ENCODE measurements at places on chromosomes 3 and 15.

- no peak for DNase-seq
Observed at GRCh38 chr3:113018536-113019181, 27.9 kb downstream of the GTPBP8 start.

DNA sequence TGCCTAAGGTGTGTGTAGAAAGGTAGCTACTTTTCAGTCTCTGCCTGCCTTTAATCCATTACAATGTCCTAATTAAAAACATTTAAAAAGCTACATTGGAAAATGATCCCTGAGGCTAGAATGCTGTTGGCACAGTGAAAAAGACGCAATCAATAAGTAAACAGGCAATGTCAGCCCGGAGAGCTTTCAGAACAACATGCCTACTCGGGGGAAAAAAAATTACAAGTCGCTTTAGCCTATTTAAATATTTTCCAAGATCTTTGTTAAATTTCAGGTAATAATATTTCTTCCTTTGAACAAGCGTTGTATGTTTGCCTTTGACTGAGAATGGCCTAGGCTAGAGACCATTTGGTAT, 46.6 kb upstream of the CD47 start:
- no peak for DNase-seq

DNA sequence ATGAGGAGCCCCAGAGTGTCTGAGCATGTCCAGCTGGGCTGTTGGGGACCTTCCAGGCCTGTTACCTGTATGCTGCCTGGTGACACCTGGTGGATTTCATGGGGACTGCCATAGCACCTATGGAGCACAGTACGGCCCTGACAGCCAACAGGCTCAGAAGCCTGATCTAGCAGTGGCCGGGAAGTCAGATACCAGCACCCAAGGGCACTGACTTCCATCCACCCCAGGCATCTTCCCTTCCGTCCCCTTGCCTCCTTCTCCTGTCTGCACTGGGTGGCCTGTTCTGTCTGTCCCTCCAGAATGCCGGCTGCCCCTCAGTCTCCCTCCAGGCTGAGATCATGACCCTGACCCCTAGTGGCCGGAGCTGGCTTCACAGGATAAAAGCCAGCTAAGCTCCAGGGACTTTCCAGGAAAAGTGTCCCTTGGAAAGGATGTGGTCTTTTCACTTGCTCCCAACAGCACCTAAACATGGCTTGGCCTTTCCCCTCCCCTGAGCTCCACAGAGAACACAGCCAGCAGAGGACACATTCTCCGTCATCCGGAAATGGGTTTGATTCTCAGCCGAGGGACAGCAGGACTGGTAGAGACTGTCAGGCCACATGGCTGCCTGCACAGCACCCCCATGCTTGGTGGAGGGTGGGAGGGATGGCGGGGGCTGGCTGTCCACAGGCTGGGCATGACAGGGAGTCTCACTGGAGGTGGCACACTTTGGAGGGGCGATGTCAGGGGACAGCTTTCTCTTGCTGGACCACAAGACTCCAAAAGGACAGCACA, 9.5 kb downstream of the RPS17 start:
- DNase-seq, result peak; percentile 78

- no peak for DNase-seq
Observed at GRCh38 chr3:67875858-67876257, 221.4 kb upstream of the SUCLG2 start.

DNA sequence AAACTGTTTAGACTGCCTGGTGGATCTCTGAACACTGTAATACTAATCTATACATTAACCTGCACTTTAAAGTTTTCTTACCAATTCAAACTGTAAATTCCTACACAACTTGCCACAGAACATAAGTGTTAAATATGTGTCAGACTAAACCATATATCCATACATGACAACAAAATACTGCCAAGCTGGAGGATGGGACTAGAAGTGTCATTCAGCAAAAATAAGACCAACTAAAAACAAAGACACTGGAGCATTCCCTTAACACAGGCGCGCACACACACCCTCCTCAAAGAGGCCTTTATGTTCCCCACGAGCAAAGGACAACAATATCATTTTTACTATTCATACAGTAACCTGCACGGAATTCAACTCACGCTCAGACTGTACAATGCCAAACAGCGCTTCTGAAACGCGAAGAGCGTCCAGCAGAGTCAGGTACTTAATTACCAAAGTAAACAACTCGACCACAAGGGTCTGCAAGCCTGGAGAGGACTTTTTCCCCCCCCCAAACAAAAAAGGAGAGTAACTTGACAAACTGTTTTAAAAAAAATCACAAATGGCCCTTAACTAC, 1.1 kb downstream of the DCUN1D1 start:
- DNase-seq, result peak; percentile 10

DNA sequence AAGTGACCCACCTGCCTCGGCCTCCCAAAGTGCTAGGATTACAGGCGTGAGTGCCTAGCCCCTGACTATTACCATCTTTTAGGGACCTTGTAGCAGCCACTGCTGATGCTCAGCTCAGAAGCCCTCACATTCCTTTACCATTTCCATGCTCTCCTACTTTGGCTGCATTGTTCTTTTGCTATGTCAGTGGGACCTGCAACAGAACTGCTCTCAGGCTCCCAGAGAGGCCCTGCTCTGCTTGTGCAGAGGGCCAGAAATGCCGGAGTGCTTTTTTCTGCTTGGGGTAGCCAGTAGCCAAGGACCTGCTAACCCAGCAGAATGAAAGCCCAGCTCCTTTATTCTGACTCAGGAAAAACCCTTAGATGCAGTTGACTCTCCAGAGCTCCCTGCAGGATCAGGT, 18.3 kb upstream of the PROK2 start:
- no peak for DNase-seq

DNA sequence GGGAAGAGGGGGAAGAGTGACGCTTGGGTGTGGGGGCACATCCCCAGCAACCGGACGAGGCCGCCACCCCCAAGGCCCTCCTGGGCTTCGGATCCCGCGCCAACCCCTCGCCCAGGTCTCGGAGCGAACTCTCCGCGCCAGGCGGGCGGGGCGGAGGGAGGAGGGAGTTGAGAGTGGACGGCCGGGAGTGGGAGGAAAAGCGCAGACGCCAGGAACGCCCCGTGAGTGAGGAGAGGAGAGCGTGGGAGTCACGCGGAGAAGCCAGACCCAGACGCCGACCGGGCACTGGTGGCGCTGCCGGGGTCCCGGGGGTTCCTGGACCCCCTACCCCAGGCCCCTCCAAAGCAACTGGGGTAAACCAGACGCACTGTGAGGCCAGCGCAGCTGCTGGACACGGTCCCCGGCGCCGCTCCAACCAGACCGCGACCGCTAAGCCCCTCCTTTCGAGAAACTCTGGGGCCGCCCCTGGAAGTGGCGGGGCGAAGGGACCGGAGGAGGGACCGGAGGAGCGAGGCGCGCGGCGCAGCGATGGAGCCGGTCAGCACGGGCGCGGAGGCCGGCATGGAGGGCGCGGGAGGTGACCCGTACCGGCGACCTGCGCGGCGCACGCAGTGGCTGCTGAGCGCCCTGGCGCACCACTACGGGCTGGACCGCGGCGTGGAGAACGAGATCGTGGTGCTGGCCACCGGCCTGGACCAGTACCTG, at the start of gene EFCC1:
EFCC1 (plus strand) TSS at position 204 of the 705 bp plus-strand sequence; CDS start at position 529, 325 bp downstream.
- peak; percentile 70 for DNase-seq

GRCh38 chr3:39962581-39962980, 153.2 kb downstream of the MYRIP start:
- DNase-seq, result no peak

GRCh38 chr15:59152694-59153450, 47.9 kb downstream of the CCNB2 start:
- no peak for DNase-seq

GRCh38 chr3:130395916-130396315, 50.4 kb downstream of the COL6A5 start:
- no peak for DNase-seq

- DNase-seq, result no peak
Observed at GRCh38 chr15:42085721-42086120, 8.6 kb downstream of the PLA2G4D start.

DNA sequence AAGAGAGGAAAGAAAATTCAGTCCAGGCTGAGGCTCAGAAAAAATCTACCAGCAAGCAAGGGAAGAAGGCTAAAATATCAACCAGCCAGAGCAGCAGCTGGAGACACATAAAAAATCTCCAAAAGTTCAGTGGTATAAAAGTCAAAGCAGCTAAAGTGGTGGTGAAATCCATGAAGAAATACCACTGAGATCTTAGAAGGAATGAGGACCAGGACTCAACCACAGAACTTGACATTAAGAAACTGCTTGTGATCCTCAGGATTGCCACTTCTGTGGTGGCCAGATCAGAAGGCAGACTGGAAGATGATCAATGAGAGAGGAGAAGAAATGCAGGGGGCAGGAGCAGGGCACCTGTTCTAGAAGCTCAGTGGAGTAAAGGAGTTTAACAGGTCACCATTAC, 22.5 kb downstream of the CNTN3 start:
- DNase-seq, result no peak

GRCh38 chr15:31069360-31070000, 32.0 kb downstream of the TRPM1 start:
- no peak for DNase-seq

DNA sequence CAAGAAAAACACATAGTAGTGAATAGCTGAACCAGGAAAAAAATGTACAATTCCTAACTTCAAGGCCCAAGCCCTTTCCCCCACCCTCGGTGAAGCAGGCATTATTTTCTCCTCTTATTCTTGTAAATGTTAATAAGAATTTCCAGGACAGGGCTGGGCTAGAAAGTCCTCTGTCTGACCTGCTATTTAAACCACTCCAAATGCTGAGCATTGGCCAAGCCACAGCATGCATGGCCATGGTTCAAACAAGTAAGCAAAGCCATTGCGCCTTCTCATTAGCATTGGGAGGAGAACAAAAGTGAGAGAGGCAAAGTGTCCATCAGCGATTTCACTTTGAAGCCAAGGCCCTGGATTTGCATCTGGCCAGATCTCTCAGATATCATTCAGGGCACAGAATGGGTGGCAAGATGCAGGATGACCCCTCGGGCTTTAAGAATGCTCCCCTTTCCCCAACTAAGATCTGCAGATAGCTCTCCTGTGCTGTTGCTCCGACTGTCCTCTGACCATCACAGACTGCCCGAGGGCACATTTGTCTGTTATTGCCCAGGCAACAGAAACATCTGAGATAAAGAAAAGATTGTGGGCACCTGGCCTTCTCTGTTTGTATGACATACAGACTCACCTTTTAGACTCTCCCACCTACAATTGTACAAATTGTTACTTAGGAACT, 46.3 kb downstream of the CEMIP start:
- DNase-seq, result no peak

DNA sequence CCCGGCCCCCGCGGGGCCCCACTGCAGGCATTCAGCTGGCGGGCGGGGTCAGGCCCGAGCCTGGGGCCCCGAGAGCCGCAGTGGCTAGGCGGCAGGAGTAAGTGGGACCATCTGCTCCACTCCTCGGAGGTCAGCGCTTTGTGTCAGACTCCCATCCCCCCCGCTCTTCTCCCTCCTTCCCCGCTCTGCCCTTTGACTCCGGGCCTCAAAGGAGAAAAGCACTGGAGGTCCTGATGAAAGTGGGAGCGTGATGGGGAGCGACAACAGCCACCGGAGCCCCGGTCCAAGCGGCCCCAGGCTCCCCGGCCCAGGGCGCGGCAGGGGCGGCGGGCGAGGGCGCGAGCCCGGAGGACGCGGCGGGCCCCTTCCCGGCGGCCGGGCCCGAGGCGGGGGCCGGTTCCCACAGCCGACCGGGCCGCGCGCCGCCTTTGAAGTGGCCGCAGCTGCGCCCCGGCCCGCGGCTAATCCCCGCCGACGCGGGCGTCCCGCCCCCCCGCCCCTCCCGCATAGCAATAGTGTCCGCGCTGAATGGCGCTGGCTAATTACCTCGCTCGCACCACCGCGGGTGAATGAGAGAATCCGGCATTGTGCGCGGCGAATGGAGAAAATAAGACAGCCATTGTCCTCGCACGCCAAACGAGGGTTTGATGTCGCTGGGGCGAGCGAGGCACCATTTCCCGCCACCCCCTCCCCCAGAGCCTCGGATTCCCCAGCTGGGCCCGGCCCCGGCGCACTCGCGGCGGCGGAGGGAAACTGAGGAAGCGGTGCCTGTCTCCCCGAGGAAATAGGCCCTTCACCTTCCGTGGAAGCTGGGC, 22.4 kb downstream of the IGDCC3 start:
- no peak for DNase-seq

GRCh38 chr15:65926899-65927298, 57.6 kb downstream of the RAB11A start:
- no peak for DNase-seq

GRCh38 chr15:75347222-75348033, 589 bp downstream of the NEIL1 start:
- peak; percentile 89 for DNase-seq

GRCh38 chr15:91224755-91225380, 124.8 kb downstream of the SV2B start:
- DNase-seq, result peak; percentile 63

DNA sequence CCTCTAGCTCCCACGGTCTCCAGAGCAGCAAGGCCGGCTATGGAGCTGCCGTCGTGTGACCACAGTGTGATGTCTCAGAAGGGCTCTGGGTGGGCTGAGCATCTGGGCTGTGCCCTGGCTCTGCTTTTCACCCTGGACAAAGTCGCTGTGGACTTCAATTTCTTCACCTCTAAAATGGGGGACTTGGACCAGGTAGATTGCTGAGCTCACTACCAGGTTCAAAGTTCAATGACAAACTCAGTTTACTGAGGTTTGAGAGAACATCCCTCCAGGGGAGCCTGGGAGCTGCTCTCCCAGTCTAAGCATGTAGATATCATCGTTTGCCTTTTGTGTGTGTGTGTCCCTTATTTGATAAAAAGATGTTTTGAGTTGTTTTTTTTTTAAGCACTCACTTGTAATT, 25.1 kb downstream of the RLBP1 start:
- no peak for DNase-seq

DNA sequence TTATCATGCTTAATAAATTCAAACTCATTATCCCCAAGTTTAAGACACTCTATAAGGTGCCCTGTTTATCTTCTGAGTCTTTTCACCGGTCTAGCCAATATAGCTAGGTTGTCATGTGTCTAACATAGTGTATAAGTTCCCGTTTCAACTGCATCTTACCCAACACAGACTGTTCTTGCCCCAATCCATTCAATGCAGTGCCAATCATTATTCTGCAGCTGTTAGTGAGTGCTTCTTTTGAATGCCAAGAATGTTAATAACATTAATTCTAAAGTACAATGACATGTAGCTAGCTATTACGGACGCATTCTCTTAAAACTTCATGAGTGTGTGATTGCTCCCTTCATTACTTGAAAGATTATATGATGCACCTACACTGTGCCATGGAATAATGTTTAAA, 646.4 kb upstream of the NR2F2 start:
- DNase-seq, result no peak

- DNase-seq, result no peak
Observed at GRCh38 chr3:16179771-16180736, 5.6 kb downstream of the GALNT15 start.

GRCh38 chr15:60835974-60836373, 357.0 kb upstream of the ICE2 start:
- DNase-seq, result peak; percentile 47

All from common myeloid progenitor, CD34-positive (primary cell).